ENCODE measurements at places on chromosomes 1 and 21.

- DNase-seq = peak; percentile 34
Observed at GRCh38 chr1:56644919-56645676, at the start of gene PRKAA2. PRKAA2 (plus strand) TSS chr1:56645314; CDS start chr1:56645388, 74 bp downstream.

- peak; percentile 14 for DNase-seq
Observed at GRCh38 chr1:89519779-89520358, 4.8 kb upstream of the LRRC8B start.

DNA sequence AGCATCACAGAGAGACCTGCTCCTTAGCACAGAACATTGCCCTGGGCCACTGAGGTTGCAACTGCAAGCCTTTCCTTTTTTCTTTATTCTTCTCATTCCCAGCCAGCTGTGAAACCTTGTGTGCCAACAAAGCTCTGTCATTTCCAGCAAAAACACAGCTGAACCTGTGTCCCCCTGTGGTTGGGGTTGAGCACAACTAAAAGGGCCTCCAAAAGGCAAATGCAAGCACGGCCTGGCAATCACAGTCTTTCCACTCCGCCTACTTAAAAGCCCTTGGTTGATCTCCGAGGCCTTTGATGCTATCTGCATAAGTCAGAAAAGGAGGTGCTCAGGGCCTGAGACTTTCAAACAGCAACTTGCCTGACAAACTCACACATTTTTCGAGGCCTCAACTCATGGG is 32.7 kb downstream of the SUSD4 start:
- no peak for DNase-seq

DNA sequence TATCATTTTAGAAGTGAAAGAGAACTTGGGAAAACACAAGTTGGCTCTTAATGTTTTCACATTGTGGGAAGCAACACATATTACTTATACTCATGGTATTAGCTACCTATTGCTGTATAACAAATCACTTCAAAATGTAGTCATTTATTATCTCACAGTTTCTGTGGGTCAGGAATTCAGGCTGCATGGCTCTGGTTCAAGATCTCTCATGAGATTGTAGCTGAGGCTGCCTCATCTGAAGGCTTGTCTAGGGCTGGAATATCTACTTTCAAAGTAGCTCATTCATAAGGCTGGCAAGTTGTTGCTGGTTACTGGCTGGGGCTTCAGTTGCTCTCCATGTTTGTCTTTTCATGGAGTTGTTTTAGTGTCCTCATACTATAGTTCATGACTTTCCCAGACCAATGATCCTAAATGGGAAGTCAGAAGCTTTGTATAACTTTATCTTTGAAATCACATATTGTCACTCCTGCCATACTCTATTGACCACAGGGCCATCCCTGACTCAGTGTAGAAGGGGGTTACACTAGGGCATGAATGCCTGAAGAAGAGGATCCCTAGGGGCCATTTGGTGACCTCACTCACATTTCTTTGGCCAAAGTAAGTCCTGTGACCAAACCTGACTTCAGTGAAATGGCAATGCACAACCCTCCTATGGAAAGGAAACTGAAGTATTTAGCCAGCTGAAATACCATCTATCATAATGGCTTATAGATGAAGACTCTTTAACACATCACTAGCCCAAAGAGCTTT is 37.9 kb upstream of the POU2F1 start:
- DNase-seq = no peak

GRCh38 chr1:56803561-56804156 is 15.5 kb downstream of the FYB2 start:
- DNase-seq = peak; percentile 14

DNA sequence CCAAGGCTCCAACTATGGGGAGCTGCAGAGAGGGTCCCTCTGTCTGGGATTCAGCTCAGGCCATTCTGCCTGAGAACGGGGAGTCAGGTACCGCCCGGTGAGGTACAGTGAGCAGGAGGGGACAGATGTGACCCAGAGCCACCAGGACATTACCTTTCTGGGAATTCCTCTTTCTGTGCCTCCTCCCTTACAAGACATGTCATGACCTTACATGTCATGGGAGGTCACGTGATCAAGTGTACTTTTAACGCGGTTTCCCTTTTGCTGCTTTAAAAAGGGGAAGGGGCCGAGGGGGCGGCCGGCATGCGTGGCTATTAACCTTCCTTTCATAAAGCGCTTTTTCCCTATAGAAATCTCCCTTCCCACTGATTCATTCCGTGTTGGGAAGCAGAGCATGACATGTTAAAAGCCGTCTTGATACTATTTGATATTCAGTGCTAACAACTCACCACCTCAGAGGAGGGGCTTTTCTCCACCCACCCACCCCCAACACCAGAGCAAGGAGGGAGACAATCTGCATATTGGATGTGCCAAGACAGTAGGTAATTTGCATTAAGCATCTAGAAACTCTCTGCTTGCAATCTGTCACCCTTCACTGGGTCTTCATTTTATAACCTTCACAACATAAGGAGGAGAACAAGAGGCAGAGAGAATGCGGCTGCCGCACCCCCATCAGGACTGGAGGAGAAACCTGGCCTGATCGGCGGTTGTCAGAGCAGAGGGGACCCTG is 113.6 kb upstream of the VAMP3 start:
- DNase-seq = no peak

GRCh38 chr1:74399249-74399648 is 113.2 kb downstream of the LRRC53 start:
- DNase-seq = no peak

DNA sequence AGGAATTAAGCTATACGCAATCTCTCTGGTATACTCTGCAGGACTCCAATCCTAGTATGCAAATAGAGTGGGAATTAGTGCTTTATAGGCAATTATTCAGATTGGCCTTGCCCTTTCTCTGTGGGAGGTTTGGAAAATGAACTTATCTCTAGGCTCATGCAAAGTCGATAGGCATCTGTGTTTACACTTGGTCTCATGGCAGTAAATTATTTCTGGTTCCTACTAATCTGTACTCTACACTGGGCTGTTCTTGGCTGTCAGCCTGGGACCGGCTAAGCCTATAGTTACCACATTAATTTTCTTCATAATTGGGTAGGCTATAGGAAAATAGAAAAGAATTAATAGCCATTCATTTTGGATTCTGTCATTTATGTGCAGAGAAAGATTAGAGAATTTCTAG is 544.6 kb downstream of the AMY1C start:
- DNase-seq = peak; percentile 28

DNA sequence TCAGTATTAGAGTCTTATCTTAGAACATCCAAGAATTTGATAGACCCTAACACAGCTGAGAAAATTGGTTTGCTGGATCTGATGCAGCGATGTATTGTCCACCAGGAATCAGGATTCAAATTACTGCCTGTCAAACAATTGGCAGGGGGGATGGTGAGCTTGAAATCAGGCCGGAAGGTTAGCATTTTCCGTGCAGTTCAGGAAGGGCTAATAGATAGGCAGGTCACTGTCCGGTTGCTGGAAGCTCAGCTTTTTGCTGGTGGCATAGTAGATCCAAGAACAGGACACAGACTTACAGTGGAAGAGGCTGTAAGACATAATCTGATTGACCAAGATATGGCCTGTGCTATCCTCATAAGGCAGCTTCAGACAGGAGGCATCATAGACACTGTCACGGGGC is 127.2 kb downstream of the MACF1 start:
- no peak for DNase-seq

- DNase-seq = peak; percentile 55
Observed at GRCh38 chr1:208644401-208645160, 400.4 kb upstream of the PLXNA2 start.

DNA sequence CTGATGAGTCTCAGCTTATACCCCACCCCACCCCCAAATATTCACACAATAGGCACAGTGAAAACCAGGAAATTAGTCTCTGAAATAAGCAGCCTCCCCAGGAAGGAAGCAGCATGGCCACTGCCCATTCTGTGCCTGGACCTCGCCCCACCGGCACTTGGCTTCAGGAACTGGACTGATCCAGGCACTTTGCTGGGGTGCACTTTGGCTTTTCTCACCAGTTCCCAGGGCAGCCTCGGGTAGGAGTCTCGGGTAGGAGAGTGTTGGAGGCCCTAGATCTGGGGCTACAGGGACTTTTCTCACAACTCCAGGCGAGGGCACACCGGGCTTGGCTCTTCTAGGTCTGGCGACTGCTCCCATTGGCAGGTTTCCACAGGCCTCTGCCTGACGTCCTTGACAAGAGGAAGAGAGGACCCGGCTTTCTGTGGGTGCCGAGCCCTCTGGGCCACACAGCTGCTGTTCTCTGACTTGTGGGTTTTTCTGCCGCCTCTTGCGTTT is 18.7 kb downstream of the ADARB1 start:
- no peak for DNase-seq

DNA sequence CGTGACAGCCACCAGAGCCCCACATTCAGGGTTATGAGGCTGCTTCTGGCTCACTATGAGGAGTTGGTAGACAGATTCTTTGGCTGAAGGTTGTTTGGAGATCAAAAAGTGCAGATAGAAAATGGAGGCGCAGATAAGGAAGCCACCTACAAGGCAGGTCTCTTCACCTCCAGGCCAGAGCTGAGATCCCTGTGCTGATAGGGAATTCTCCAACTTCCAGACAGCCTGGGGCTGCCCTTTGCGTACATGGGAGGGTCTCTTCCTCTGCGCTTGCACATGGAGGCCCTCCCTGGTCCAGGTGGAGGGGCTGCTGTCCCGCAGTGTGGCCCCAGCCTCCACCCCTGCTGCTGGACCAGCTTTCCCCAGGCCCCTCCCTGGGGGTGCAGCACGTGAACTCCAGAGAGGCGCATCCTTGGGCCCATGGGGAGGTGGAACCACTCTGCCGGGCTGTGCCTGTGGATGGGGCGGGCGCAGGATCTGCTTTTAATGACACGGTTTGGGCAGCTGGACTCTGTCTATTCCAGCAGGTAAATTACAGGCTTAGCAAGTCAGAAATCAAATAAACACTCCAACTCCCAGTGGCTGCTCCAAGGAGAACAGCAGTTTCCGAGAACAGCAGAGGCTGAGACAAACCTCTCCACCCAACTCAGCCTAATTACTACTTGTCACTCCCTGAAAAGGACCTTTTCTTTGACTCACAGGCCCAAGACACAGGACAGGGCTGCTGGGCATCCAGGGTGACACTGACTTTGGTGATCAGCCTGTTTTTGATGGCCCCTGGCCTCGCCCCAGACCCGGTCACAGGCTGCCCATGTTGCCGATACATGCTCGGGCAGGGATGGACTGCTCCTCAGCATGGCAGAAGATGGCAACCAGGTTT is 12.4 kb downstream of the OXCT2 start:
- DNase-seq = no peak

- DNase-seq = no peak
Observed at GRCh38 chr1:167792188-167792565, 70.4 kb downstream of the MPZL1 start.

GRCh38 chr1:155932081-155932480 is 2.1 kb downstream of the KHDC4 start:
- no peak for DNase-seq

GRCh38 chr1:28297826-28298225 is 31.0 kb upstream of the MED18 start:
- DNase-seq = no peak

GRCh38 chr1:190679044-190679443 is 201.4 kb upstream of the BRINP3 start:
- no peak for DNase-seq

DNA sequence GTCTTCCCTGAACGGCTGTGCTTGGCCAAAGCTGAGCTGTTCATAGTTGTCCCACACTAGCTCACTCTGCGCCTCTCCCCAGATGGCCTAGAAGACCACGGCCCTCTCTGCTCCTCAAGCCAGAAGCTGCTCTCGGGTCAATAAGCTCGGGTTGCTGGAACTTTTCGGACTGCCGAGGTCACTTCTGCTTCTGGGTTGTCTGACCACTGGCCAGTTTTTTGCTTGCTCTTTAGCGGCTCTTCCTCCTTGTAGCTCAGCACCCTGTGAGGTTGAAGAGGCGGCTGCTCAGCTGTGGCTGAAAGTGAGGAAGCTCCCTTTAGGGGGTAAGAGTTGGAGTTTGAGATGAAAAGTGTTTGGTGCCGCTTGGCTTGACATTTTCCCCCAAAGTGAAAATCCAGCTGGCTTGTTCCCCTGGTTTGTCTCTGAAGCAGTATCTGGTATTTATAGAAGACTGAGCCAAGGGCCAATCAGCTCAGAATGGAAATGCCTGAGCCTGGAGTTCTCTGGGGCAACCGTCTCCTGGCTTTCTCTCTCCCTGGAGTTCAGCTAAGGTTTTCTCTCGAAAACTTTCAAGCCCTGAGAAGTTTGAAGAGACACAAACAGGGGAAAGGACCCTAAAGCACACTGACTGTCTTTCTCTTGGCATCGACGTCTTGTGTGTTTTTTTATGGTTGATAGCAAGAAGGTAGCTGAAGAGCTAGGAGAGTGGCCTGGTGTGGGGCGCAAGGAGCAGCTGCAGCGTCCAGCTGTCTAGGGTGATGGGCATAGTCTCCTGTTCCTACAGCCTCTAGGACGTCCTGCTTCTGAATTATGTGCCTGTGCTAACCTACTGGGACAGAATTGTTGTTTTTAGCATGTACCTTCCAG is 72.0 kb downstream of the SYT6 start:
- no peak for DNase-seq

GRCh38 chr1:36286802-36287201 is 19.4 kb upstream of the SH3D21 start:
- DNase-seq = no peak

GRCh38 chr1:223312273-223312672 is 51.7 kb downstream of the SUSD4 start:
- DNase-seq = no peak

DNA sequence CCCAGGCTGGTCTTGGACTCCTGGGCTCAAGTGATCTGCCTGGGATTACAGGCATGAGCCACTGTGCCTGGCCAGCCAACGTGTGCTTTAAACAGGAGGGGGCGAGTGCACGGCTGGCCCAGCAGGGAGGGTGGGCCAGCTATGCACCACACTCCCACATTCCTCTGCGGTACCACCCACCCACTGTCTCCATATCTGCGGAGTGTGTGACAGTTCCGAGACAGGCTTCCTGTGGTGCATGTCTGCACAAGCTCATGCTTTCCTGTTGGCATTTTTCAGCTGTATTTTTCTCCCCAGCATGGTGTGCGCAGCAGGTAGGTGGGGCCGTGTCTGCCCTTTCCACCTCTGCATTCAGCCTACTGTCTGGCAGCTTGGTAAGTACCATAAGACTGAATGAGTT is 183.3 kb downstream of the AJAP1 start:
- no peak for DNase-seq

- DNase-seq = no peak
Observed at GRCh38 chr1:219119839-219120238, 53.8 kb upstream of the LYPLAL1 start.

GRCh38 chr1:9211291-9211811 is 23.2 kb upstream of the H6PD start:
- no peak for DNase-seq

DNA sequence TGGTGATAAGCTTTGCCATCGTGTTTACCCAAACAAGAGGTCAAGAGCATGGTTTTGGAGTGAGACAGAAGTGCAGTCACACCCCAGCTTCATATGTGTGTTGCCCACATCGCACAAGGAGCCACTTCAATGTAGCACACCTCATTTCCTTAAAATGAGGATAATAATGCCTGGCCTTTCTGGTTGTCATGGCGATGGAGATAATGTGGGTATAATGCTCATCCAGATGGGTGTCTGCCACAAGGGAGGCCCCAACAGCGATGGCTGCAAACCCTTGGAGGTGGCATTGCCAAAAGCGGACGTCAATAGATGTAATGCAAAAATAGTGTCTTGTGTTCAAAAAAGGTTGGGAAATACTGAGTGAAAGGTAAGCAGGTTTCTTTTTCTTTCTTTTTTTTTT is 83.1 kb upstream of the AJAP1 start:
- no peak for DNase-seq

GRCh38 chr1:213790565-213790964 is 197.2 kb upstream of the PROX1 start:
- no peak for DNase-seq

All from NCI-H1092 treated with DMSO at 0.1 percent for 48 hours (cell line).